Amniotic stem cell (primary cell): ENCODE measurements at places on chromosomes 2 and 18.
A peak's percentile ranks its signal among the peaks of the same experiment; 100 is the strongest.

DNA sequence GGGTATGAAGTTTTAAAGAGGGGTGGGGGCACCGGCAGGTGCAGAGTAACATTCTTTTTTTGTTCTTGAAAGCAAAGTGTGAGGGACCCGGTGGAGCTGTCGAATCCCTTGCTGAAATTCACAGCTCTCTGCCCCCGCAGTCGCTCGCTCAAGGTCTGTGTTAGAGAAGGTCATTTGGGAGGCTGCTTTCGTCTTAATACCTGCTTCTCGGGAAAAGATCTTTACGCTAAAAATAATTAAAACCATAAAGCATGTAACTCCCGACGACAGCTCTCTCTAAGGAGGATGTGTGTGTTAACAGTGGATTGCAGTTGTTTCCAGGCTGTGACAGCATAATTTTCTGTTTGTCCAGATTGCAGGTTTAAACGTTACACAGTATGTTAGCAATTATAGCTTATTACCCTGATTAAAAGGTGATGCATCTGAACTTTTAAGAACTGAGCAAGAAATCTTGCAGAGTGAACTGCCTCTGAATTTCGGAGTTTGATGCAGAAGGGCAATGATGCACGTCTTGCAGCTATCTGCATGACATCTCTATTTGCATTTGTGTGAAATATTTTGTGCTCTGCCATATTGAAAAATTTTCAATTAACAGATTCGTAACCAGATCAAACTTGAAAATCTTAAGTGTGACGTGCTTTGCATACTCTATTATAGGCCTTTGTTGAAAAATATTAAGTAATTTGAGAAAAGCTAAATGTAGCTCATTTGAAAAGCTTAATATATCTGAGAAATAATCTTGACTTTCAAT is 954 bp downstream of the RAPGEF4 start:
- DNase-seq: no peak

DNA sequence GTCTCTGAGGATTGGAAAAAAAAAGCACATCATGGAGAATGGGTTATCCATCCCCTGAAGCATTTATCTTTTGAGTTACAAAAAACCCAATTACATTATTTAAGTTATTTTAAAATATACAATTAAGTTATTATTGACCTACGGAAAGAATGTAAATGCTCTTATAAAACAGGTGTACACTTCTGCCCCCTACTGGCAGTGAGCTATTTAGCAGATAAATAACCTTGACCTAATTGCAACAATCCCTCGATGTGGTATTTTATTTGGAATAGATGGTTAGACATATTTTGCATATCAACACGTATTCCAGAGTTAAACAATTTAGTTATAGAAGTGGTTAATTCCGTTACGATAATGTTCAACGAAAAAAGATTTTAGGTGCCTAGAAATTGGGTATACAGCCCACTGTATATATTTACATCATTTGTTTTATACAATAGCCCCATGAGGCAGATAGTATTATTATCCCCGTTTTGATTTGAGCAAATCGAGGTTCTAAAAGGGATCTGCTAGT is 9.1 kb upstream of the DAW1 start:
- DNase-seq: no peak

GRCh38 chr2:96359310-96359709 is 23.7 kb downstream of the NCAPH start:
- no peak for DNase-seq

DNA sequence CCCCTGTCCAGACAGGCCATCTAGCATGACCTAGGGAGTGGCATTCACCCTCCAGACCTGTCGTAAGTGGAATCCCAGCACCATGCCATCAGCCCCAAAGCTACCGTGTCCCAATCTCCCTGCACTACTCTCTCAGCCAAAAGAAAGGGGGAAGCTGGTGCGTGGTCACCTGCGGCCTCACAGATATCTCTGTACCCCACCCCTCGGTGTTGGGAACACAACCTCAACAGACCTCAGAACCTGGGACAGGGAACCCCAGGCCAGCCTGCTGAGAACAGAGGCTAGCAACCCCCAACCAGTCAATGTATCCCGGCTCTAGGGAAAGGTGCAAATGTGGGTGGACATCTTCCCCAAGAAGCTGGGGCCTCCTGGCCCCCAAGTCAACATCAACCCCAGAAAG is 38.2 kb downstream of the LMAN2L start:
- no peak for DNase-seq

DNA sequence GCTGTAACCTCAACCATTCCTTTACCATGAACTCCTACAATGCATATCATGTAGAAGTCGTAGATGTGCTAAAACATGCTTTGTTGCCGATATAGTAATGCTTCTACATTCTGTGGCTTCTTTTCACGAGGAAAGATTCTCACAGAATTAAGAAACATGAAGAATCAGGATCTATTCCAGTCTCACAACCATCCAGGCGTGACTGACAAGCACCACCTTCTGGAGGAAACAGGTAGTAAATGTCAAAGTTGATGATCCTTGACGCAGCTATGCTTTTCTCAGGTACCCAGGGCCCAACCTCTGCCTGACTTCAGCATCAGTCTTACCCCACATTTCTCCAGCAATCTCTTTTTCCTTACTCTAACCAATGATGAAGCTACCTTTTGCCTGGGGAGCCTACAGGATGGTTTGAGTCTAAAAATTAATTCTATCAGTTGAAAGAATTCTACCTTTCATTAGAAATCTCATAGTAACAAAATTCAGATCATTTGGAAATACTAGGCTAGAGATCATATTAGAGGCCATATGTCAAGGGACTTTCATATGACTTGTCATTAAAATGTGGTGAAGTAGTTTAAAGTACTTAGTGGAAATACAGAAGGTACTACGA is 123.3 kb upstream of the RND3 start:
- no peak for DNase-seq

DNA sequence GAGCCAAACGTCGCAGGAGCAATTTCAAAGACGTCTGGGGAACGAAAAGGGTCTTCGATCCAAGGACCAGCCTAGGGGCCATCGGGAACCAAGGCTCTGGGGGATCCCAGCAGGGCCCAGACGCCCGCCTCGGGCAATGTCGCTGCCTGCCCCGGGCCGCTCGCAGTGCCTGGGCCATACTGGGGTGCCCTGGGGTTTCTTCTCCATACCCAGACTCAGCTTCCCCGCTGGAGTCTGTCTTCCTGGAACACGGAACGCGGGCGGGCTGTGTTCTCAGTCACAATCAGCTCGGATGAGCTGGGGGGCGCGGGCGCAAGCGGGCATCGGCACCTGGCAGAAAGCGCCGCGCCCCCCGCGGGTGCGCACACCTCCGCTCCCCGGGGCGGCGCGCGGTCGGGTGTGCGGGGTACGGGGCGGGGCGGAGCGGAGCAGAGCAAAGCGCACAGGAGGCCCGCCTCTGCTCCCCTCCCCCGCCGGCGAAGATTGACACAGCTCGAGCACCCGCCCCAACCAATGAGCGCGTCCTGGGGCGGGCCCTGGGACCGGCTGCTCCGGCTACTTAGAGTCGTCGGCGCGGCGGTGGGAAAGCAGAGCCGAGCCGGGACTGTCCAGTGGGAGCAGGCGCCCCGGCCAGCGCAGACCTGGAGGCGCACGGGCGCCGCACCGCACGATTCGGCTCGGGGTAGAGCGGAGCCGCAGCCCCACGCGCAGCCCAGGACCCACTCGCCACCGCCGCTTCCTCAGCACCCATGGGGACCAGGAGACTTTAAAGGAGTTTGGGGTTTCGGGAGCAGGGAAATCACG is at the start of gene LRATD1:
Gene LRATD1, plus strand, starts transcription at position 585 of the 804 bp plus-strand sequence. CDS start 1,263 bp downstream, outside the sequence.
- DNase-seq: peak; percentile 32
